ENCODE measurements at places on chromosomes 11 and 22.

GRCh38 chr22:41862160-41862529, 29.2 kb downstream of the SREBF2 start:
- DNase-seq = no peak

DNA sequence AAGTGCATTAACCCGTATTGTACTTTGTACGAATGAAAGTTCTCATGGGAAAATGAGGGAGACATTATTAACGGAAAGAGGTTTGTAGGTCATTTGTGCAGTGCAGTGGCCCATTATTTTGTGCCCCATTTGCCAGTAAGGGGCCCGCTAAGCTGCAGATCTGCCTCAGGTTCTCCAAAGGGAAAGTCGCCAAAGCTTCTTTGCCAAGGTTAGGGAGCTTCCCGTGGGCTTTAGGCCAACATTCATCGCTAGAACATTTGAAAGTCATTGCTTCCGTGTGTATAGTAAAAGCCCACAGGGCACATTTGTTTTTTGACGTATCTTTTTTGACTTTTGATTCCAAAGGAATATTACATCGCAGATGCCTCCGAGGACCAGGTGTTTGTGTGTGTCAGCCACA, 61.0 kb upstream of the SORL1-AS1 start:
- DNase-seq = no peak

DNA sequence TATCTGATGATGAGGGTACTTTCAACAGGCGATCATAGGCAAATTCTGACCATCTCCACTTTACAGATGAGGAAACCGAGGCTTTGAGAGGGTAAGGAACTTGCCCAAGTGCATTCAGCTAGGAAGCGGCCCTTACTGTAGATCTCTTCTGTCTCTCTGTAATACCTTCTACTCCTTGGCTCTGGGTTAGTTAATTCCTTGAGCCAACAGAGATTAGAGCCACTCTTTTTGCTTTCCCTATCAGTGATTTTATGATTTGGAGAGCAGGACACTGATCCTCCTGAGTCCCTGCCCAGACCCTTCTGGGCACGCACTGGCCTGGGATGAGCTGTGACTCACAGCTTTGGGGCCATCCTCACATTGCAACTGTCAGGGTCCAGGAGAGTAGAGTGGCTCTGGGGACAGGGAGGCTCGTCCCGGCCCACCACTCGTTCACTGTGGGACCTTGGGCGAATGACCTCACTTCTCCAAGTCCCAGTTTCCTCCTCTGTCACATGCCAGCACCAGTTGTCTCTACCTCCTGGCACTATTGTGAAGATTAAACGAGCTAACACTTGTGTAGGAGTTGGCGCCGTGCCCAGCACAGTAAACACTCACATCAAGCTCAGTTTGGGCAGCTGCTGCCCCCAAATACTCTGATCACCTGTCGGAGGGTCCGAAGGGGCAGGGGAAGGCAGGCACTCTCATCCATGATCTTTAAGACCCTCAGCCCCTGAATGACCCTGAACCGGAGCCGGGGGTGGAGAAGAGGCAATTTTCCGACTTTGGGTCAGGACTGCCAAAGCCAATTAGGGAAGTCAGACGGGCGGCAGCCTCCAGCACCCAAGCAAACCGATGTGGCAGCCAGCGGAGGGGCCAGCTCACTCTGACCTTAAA, 235.0 kb downstream of the MIAT start:
- DNase-seq = no peak

DNA sequence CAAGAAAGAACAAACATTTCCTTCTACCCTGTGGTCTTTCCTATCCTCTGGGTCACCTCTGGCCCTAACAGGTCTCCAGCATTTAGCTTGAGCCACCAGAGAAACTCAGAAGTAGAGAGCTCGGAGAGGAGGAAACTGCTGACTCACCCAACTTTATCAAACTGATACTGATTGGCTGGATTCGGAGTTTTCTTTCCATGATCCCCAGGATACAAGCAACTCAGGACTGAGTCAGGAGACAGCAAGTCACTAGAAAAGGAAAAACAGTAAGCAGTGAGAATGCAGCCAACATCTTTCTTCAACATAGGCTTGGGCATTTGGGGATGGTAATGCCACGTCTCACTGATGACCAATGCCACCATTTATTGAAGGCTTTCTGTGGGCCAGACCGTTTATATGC, 32.7 kb downstream of the THOC5 start:
- no peak for DNase-seq

GRCh38 chr11:61805146-61805545, 11.7 kb downstream of the FADS1 start:
- no peak for DNase-seq

GRCh38 chr11:35178873-35179272, 39.9 kb downstream of the CD44 start:
- no peak for DNase-seq

DNA sequence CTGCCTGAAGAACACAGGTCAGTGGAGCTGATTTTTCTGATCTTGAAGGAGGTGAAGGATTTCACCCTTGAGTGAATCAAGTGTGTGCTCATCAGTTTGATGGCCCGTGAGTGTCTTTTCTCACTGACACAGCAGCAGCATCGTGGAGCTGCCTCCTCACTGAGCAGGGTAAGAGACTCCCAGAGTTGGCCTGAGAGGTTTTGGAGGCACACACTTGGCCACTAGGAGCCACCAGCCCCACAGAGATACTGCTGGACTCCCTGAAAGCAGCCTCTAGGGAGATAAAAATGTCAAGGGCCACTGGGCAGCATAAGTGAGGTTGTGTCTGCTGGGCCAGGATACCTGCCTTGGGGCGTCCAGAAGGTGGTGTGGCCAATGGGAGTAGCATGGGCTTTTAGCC, 245.4 kb downstream of the GRIK4 start:
- DNase-seq = no peak

- DNase-seq = no peak
These were observed 507.7 kb downstream of the FAM181B start for GRCh38 chr11:82225930-82226329.

DNA sequence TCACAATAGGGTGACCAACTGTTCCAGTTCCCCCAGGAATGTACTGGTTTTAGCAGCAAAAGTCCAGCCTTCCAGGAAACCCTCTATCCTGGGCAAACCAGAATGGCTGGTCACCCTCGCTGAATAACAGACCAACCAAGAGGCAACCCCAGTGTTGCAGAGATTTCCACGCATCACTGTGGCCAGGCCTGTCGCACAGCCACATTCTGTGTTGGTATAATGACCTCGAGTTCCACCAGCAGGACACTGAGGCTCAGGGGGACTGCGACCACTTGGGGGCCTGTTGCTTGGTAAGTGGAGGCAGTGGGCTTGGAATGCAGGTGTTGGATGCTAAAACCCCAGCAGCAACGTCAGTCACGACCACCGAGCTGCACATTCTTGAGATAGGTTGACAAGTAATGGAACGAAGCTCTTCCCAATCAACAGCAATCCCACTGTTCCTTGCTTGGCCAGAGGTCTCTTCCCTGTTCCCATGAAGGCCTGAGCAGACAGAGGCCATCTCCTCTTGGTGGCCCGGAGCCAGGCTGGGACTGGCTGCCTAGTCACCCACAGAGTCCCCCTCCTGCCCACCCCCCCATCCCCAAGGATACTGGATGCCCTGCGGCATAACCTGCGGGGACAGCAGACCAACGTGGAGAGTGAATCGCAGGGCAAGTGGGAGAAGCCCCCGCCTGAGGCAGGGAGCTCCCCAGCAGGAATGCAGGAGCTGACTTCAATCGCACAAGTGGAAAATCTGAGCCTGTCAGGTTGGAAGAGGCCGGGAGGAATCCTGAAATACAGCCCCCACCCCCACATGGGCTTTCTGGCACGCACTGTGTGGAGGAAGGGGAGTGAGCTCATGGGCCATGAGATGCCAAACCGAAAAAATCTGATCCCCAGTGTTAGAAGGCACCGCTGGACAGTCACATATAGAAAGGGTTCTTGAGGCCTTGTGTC, 43.4 kb upstream of the MN1 start:
- no peak for DNase-seq

DNA sequence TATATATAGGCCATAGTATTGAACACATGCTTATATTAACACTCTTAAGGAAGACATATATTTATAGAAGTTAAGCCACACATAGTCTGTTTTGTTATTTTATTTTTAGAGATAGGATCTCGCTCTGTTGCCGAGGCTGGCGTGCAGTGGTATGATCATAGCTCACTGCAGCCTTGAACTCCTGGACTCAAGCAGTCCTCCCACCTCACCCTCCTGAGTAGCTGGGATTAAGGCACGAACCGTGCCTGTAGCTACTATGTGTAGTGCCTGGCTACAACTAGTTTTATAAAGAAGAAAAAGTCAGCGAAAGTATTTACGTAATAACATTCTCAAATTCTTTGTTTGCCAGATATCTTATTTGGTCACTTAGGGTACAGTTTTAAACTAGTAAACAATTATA, 5.6 kb upstream of the UCP2 start:
- DNase-seq = peak; percentile 10

- DNase-seq = no peak
These were observed 36.6 kb downstream of the RPL3 start for GRCh38 chr22:39282645-39283321.

GRCh38 chr11:97364047-97364446, 974.2 kb downstream of the JRKL start:
- no peak for DNase-seq

DNA sequence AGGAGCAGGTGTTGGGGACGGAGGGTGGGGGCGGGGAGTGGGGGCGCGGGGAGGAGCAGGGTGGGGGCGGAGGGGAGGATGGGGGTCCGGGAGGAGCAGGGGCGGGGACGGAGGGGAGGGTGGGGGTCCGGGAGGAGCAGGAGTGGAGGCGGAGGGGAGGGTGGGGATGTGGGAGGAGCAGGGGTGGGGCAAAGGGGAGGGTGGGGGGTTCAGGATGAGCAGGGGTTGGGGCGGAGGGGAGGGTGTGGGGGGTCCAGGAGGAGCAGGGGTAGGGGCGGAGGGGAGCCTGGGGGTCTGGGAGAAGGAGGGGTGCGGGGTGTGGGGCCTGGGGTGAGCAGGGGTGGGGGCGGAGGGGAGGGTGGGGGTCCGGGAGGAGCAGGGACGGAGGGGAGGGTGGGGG, 17.1 kb downstream of the CRELD2 start:
- no peak for DNase-seq

- no peak for DNase-seq
These were observed 7.0 kb upstream of the RRM1 start for GRCh38 chr11:4087551-4087950.

GRCh38 chr11:91247009-91247735, 977.4 kb upstream of the FAT3 start:
- DNase-seq = no peak

GRCh38 chr11:18312663-18313420, 9.1 kb downstream of the HPS5 start:
- DNase-seq = no peak

DNA sequence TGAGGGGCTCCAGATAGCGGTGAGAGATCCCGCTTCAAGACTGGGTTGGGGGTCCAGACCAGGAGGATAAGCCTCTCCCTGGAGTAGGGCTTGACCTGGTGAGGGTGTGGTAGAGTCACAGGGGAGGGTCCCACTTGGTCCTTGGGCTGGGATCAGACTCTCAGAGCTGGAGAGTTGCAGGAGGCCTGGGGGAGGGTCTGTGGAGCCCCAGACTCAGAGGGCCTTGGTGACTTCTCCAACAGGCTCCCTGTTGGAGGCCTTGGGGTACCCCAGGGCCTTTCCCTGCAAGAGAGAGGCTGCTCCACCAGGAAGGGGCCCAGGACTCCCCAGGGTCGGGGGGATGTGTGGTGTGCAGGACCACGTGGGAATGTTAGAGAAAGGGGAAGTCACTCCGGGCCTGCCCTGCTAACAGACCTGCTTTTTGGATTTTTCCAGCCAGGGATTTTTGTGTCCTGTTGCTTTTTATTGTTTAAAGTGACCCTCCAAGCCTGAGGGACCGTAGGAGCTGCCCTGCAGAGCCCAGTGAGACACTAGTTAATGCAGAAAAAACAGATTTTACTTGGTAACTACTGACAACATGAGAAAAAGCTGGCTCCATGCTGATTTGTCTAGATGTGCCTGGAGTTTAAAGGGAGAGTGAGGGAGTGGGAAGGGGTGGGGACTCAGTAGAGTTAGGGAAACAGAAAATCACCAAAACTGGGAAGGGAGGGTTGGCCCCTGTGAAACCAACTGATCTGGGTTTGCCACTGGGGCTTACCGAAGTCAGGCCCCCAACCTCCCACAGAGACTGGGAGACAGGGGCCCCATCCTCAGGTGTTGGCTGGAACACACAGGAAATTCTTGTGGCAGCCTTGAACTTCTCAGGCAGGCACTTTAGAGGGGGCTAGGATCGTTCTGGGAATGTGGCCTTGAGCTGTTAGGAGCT, 801 bp upstream of the TXNRD2 start:
- no peak for DNase-seq

- DNase-seq = no peak
These were observed 28.9 kb downstream of the CARD18 start for GRCh38 chr11:105110688-105111030.

- DNase-seq = no peak
These were observed 89.4 kb downstream of the TMEM135 start for GRCh38 chr11:87127101-87127500.

DNA sequence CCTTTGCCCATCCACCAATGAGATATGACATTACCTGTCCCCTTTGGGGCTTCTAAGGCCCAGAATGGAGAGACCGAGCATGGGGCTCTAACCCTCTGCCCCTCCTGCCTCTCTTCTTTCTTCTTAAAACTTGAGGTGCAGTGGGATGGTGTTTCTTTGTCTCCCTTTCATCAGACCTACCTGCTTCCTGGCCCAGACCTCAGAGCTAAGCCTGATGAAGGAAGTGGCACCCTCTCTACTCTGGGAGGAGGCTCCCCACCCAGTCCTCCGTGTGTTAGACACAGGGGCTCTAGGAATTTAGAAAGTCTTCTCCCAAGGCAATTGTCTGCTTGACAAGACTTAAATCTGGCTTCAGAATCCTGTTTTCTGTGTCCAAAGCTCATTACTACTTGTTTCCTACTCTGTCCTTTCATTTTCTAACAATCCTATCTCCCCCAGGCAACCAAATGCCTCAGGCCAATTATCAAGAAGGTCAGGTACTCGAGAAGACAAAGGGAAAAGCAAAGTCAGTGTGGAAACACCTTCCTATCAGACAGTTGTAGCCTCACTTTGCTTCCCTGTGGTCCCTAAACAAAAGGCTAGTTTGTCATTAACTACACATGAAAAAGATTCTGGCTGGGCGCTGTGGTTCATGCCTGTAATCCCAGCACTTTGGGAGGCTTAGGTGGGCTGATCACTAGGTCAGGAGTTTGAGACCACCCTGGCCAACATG, 20.3 kb upstream of the PARVA start:
- no peak for DNase-seq

GRCh38 chr11:114015117-114015516, 40.2 kb downstream of the HTR3A start:
- no peak for DNase-seq

- no peak for DNase-seq
These were observed 19.4 kb downstream of the RNH1 start for GRCh38 chr11:487571-488021.

- peak; percentile 47 for DNase-seq
These were observed 34.8 kb downstream of the TSPAN18 start for GRCh38 chr11:44761551-44761961.

DNA sequence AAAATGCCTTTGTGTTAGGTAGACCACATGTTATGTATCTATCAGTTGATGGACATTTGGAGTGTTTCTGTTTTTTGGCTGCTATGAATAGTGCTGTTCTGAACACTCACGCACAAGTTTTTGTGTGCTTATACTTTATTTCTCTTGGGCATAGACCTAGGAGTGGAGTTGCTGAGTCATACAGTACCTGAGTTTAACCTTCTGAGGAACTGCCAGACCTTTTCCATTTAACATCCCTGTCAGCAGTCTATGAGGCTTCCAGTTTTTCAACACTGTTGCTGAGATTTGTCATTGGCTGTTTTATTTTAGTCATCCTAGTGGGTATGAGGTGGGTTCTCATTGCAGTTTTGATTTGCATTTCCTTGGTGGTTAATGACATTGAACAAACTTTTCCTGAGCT, 4.4 kb downstream of the CTTN start:
- DNase-seq = no peak
